ENCODE measurements at places on chromosomes 2 and 18.
A peak's percentile ranks its signal among the peaks of the same experiment; 100 is the strongest.

DNA sequence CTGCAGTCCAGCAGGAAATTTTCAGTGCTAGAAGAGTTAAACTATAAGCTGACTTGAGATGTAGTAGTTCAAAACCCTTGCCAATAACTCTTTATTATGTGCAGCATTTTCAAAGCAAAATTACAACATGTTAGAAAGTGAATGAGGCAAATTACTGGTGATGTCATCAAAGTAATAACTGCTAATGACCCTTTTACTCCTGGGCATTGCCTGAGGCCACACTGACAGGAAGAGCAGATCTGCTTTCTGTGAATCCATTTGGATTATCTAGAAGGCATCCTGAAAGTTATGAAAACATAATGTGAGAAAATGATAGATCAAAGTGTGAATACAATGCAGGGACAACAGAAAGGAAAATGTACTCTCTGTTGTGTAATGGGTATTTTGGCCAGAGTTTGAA, 139.6 kb upstream of the TRIB2 start:
- DNase-seq, result no peak

DNA sequence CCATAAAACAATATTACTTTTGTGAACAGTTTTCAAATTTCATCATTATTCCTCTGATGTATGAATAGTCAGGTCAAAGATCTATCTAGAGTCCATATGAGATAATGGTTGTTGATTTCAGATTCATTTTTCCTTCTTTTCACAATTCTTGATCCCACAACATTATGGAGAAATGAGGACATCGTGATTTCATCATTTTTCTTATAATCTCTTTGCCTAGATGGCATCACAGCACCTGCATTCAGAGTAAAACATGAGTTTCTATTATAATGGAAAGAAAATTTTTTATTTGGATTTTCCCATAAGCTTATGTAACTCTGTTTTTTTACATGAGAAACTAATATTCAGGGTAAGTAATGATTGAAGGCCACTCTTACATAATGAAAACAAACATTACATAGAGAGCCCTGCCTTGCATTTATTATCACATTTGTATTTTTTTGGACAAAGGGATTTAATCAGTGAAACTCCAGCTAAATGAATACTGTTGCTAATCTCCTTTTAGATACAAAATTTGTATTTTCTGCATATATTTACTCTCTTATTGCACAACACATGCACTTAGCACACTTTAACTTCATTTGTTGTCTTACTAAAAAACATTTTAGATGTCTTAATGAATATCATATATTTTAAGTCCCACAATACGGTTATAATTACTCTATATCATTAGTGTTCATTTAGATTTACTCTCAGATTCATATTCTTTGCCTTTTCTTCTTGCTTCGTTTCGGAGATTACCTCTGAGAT, 188.4 kb upstream of the KYNU start:
- DNase-seq, result no peak

- no peak for DNase-seq
Measured at GRCh38 chr2:11871421-11871820, 125.0 kb downstream of the LPIN1 start.

GRCh38 chr2:217901835-217902378, 100.9 kb downstream of the TNS1 start:
- DNase-seq, result no peak

DNA sequence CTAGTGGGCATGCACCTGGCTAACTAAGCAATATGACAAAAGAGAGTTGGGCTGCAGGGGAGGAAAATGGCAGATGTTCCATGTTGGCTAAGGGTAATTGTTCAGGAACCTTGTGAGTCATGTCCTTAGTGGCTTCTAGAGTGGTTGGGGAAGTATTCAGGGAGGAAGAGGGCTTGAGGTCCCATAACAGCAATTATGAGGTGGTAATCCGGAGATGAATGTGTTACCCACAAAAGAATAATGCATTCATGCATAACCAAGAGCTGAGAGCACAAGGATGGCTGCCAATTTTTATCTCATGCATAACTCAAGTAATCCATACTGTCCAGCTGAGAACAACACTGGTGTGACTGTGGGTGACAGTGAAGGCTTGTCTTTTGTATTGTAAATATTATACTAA, 42.9 kb downstream of the TMEFF2 start:
- DNase-seq, result no peak

DNA sequence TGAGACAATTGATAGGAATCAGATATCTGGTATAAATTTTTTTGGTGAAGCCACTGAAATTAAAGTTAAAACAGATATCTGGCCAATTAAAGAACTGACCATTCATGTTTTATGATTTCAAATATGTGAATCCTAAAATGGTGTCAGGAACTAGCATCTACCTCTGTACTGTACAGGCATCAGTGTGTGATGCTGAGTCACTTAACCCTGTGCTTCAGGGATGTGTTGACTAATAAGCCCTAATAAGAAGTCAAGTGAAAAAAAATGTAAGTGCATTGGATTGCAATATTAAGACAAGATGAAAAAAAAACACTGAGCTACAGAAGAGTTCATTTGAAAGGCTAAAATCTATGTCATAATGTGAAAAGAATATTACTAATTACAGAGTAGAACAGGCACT, 9.1 kb upstream of the UNC80 start:
- no peak for DNase-seq

- DNase-seq, result peak; percentile 85
Measured at GRCh38 chr18:70464343-70465114, 175.7 kb downstream of the SOCS6 start.

DNA sequence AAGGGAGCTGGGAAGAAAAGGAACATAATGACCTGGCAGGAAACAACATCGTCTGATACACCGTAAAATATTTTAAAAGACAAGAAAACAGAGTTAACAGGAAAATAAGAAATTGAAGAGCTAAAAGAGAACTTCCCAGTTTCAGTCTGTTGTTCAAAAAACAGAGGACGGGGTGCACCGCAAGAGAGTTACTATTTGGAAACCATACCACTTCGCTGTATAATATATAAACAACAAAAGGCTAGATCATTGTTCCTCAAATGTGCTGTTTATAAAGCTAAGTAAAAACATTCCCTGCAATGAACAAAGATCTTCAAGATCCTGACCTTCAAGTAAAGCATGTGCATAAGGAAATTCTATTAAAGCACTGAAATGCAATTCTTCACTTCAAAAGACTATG, 2.1 kb downstream of the PPP3R1 start:
- DNase-seq, result no peak

- DNase-seq, result no peak
Measured at GRCh38 chr2:25281522-25281921, 60.2 kb downstream of the DNMT3A start.

DNA sequence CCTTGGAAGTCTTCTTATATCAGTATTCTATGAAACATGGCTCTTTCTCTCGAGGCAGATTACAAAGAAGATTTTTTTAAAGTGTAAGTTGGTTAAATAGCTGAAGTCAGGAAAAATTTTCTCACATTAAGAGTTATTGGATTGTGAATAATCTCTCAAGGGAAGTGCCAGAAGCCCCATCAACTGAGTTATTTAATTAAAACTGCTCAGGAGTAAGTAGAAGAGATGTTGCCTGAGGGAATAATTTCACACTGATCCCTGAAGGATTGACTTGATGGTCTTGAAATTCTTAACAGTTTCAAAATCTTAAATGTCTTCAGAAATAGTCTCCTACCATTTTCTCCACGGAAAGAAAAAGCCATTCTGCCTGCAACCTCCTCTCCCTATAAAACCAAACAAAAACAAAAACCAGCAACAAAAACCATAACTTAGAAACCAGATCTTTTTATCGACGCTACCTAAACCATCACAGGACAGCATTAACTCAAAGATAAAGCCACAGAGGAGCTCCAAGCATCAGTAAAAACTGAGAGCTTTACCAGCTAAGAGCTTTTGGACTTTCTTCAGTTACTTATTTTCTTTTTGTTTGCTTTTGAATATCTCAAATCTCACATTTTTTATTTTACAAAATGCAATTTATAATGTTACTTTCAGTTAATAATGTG, 12.9 kb downstream of the CD226 start:
- no peak for DNase-seq

GRCh38 chr2:52964916-52965530, 802.6 kb upstream of the CHAC2 start:
- no peak for DNase-seq

- no peak for DNase-seq
Measured at GRCh38 chr2:1743396-1744150, 742 bp downstream of the PXDN start.

DNA sequence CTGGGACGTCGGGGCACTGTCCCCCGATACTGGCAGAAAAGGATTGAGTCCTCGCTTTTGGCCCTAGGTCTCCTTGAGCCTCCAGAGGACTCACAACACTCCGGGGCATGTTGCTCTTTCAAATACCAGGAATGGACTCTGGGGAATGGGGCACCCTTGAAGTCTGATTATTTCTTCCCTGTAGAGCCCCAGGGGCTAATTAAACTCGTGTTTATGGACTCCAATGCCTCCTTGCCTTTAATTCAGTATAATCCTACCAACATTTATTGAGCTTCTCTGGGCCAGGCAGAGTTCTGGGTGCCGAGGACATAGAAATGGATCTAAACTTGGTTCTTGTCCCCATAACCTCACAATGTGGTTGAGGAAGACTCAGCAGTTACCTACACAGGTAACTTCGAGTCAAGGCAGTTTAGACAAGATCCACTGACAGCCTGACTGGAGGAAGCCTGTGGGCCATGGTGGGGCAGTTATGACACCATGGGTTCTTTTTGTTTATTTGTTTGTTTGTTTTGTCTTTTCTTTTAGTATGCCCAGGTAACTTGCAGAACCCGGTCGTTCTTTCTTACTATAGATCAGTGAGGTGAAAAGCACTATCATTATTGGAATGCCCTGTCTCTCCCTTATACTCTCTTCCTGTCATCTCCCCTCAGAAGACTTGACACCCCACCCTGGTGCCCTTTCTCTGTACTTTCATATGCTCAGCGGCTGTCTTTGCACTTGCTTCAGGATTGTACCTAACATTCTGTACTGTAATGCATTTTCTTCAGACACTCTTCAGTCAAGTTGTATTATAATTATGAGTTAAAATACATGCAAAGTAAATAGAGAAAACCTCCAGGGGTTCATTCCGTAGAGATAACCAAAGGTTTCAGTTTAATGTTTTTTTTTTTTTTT, 3.2 kb downstream of the CFLAR start:
- peak; percentile 87 for DNase-seq

DNA sequence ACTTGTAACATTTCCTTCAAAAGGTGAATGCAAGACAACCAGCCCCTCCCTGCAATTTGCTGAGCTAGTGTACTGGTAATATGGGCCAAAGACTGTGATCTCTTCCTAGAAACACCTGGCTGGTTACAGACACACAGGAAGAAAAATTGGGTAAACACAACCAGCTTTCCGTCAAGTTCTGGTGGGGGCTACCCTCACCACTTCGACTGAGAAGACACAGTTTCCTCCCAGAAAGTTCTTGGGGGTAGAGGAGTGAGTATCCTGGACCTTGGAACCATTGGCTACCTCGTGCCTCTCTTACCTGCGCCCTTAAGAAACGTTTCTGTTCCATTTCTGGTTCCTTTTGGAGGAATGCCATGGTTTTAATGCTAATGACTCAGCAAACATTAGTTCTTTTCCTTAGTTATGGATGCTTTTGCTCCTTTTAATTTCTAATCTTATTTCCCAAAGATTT, 120.9 kb upstream of the DLX2 start:
- no peak for DNase-seq

DNA sequence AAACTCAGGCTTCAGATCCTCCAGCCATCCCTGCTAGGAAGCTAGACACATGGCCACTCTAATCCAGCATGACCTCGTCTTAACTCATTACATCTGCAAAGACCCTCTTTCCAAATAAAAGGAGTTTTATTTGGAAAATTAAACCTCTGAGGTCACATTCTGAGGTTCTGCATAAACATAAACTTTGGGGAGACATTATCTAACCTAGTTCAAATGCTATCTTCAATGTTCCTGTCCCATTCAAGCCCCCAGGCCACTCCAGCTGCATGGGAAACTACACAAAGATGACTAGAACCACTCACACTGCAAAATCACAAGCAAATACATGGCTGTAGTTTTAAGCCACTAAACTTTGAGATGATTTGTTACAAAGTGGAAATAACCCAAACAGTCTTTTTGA, 99.0 kb upstream of the RNF152 start:
- DNase-seq, result no peak

DNA sequence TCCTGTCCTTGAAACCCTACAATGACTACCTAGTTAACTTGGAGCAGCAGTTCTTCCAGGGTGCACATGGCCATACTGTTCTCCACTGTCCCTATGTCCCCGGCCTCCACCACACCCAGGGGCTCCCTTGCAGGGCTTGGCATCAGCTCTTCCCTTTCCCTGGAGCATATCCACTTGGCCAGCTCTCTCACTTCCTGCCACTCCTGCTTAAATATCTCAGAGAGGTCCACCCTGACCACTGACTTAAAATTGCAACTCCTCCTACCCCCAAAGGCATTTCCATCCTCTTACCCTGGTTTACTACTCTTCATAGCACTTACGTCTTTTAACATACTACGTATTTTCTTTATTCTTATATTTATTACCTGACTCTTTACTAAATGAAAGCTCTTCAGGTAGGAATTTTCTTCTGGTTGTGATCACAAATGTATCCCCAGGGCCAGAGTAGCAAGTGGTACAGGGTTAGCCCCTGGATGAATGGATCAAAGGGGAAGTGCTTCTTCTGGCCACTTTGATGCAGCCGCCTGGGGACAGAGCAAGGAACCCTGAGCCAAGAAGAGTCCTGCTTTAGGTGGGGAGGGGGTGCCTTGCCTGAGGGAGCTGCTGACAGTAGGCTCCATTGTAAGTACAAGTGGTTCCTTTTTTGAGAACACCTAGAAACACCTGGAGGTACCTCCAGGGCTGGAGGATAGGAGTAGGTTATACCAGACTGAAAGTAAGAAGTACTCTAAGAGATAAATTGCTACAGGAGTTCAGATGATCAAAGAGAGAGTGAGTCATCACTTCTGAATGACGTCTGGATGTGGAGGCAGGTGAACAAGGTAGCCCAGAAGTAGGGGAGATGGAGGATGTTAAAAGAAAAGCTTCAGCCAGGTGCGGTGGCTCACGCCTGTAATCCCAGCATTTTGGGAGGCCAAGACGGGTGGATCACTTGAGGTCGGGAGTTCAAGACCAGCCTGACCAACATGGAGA, 82.2 kb downstream of the SOCS6 start:
- DNase-seq, result no peak

GRCh38 chr2:207041786-207042554, 102.7 kb downstream of the CPO start:
- DNase-seq, result no peak
